ENCODE measurements at places on chromosomes 11 and 22.

DNA sequence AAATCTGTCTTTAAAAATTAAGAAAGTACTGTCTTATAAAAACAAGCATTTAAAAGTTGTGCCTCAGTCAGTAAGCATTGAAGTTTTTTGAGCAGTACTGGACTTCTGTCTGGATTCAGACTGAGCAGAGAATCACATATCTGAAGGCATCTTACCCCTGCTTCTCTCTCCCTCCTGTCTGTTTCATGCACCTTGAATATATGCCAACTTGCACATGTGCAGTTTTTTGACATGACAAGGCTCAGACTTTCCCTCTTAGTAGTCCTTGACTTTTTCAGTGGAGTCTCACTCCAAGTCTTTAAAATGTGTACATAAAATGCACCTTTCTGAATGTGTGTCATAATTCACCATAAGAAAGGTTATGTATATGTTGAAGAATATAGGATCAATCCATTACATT is 19.8 kb downstream of the SPECC1L start:
- DNase-seq, result no peak

DNA sequence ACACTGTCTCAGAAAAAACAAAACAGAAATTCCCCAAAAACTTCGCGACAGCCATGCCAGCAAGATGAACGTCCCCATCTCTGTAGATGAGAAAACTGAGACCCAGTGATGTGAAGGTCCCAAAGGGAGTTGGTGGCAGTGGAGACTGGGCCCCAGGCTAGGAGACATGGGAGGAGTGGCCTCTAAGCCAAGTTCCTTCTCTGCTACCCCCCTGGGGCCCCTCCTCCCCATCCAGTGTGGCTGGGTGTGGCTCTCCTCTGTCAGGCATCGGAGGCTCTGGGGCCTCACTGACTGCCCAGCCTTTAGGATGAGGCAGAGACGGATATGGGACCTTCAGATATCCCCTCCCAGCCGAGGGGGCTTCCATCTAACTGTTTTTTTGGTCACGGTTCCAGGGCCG is 9.8 kb downstream of the RELT start:
- DNase-seq, result no peak

DNA sequence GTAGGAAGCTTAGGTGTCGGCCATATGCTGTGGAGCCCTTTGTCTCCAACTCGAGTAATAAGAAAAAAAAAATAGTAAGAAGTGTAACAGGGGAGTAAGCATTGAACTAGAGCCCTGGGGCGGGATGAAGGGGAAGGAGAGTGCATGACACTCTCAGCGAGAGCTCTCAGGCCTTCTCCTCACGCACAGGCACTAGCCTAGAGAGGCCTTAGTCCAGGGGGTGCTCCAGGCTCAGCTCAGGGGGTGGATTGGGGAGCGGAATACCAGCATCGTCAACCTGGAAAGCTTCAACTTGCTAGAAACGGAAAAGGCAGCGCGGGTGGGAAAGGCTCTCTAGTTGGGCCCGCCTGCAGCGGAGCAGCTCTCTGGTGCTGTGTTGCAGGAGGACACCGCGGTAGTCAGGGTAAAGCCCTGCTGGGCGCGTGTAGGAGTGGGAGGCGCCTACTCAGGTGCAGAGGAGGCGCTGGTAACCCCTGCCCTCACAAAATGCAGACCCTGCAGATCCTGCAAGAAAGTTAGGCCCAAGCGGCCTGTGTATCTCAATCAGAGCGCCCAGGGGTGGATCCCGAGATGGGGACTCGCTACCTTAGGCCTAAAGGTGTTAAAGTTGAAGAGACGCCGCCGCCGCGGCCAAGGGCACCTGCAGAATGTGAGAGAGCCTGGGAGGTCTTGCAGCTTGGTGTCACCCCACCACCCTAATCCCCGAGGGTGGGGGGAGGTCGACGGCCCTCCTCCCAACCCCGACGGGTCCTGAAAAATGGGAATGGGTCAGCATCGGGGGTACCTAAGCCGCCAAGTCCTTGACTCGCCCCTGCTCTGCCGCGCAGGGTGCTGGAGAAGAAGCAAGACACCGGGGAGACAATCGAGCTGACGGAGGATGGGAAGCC is 2.8 kb downstream of the SLC17A6 start:
- no peak for DNase-seq

DNA sequence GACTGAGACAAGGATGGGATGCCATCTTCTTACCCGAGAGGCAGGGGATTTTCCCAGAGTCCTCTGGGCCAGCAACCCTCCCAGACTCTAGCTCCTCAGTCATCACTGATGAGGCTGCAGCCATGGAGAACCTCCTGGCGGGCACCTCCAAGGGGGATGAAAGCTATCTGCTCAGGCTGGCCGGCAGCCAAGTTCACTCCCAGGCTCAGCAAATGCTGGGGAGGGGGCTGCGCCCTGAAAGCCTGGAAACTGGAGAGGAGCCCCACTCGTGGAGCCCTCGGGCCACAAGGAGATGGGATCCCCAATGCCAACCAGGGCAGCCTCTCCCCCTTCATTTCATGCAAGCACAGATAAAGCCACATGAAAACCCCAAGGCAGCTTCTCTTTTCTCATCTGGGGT is 75.0 kb downstream of the CACNA1I start:
- DNase-seq, result no peak

GRCh38 chr22:49201046-49201970 is 626.4 kb downstream of the BRD1 start:
- no peak for DNase-seq

- no peak for DNase-seq
These were observed 23.8 kb downstream of the FLRT1 start for GRCh38 chr11:64059339-64060140.

DNA sequence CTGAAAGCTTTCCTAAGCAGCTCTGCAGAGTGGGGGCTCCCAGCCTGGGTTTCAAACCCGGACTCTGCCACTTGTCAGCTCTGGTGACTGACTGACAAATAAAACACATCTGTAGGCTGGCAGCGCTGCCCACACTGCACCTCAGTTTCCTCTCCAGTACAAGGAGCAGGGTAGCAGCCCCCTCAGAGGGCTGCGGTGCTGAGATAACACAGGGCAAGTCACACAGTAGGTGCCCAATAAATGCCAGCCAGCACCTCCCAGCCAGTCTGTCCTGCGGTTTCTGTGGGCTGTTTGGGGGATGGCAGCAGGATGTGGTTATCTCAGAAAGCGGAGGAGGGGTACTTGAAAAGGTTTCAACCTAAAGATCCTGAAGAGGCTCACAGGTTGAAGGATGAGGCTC is 1.5 kb downstream of the SYT12 start:
- peak; percentile 37 for DNase-seq

GRCh38 chr22:36325154-36326031 is 62.4 kb downstream of the MYH9 start:
- no peak for DNase-seq

- no peak for DNase-seq
These were observed 29.8 kb upstream of the PPP6R3 start for GRCh38 chr11:68430801-68431200.

GRCh38 chr11:126585774-126586491 is 230.4 kb downstream of the ST3GAL4 start:
- DNase-seq, result no peak

DNA sequence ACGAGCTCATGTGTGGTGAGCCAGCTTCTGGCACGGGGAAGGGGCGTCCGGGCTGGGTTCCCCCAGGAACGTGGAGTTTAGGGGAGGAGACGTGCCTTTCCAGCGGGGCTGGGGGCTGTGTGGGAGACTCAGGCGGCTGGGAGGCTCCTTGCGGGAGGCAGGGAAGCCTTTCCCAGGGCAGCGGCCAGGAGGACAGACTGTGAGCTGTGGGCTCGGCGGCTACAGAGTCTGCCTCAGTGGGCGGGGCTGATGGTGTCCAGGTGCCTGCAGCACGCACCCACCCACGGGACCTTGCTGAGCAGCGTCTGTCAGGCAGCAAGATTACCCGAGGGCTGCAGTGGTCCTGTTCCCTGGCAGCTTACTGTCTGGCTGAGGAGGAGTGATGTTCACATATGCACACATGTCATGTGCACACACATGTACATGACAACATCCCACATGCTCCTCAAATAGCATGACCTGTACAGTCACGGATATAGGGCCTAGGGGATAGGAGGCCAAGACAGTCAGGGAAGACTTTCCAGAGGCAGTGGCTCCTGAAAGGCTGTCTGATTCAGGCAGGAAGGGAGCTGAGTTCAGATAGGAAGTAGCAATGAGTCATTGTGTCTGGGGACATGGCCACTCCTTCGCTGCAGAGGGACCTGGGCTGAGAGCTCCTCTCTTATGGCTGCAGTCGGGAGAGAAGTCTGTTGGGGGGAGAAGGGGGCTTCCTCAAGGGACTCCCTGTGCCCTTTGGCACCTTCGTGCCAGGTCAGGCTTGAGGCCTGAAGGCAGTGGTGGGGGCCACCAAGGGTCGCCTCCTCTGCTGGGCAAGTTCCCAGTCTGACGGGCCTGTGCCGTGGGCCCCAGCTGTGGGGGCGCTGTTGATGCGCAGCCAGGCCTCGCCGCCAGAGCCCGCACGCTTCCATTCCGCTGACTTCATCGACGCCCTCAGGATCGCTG is 23.3 kb upstream of the PPP6R3 start:
- DNase-seq, result no peak

GRCh38 chr11:109697140-109697843 is 275.3 kb downstream of the C11orf87 start:
- no peak for DNase-seq

- DNase-seq, result no peak
These were observed 5.3 kb downstream of the KCNE3 start for GRCh38 chr11:74462009-74462408.

GRCh38 chr22:35840302-35840739 is 122.6 kb downstream of the APOL5 start:
- DNase-seq, result no peak

- no peak for DNase-seq
These were observed 761.2 kb downstream of the NELL1 start for GRCh38 chr11:21430537-21430936.

All from activated CD4-positive, alpha-beta T cell treated with anti-CD3 and anti-CD28 coated beads for 24 hours (primary cell).